ENCODE measurements at places on chromosomes 1 and 21.

DNA sequence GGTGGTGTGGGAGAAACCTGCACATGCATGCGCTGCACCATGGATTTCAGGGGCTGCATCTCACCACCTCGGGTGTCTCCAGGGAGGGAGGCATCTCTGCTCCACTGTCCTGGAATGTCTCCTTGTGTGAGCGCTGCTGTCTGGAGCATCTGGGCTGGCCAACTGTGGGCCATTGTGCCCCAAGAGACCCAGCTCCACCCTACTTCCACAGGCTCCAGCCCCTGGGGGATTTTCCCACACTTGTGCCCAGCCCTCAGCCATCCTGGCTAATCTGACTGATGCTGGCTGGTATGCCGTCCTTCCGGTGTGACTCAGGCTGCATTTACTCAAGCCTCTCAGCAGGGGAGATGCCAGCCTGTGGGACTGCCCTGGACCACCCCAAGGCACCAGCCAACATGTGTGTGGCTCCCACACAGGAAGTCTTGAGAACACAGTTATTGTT is 62.0 kb downstream of the TRIM11 start:
- no peak for DNase-seq

DNA sequence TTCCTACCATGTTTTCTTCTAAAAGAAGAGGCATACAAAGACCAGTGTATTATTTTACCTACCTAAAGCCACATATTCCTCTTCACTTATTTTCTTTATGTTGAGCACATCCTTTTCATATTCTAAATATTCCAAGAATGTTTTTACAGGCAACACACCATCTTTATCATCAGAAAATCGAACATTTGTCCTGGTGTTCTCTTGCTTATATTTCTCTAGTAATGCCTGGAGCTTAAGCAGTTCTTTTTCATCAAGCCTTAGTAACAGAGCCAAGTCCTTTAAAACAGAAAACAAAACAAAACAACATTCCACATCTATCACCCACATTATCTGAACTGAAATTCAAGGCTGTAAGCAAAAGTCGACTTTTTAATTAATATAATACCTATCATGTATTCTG is 88.7 kb downstream of the IARS2 start:
- DNase-seq: no peak

GRCh38 chr1:47696737-47697441 is 259.0 kb downstream of the FOXD2 start:
- DNase-seq: no peak

DNA sequence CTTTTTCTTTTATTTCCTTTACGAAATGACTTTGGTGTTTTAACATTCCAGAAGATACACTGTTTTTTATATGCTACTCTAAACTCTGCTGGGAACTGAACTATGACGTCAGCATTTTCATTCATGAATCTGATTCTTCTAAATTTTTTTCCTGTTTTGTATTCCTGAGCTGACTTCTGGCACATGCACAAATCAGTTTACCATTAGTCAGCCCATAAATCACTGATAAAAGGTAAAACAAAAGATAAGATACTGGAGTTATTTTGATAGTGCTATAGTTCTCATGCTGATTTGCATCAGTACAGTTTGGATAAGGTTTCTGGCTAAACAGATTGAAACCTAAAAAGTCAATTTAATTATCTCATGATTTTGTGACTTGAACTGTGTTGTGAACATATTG is 10.4 kb downstream of the CAMTA1 start:
- no peak for DNase-seq

- no peak for DNase-seq
These were observed 8.3 kb upstream of the EPB41 start for GRCh38 chr1:28905921-28906666.

DNA sequence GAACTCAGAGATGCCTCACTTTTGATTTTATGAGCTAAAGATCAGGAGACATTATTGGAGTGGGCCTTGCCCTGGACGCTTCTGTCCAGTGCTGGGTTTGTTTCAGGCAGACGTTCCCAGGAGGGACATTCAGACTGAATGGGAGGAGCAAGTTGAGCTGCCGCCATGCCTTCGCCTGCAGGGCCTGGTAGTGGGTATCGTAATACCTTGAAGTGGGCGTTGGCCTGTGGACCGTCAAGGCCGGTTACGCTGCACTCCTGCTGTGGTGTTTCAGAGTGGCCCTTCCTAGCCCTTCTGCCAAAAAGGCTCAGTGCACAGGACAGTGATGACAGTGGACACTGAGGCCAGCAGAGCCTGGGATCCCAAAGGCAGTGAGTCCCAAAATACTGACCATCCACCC is 1.6 kb downstream of the FAM3B start:
- peak; percentile 65 for DNase-seq

DNA sequence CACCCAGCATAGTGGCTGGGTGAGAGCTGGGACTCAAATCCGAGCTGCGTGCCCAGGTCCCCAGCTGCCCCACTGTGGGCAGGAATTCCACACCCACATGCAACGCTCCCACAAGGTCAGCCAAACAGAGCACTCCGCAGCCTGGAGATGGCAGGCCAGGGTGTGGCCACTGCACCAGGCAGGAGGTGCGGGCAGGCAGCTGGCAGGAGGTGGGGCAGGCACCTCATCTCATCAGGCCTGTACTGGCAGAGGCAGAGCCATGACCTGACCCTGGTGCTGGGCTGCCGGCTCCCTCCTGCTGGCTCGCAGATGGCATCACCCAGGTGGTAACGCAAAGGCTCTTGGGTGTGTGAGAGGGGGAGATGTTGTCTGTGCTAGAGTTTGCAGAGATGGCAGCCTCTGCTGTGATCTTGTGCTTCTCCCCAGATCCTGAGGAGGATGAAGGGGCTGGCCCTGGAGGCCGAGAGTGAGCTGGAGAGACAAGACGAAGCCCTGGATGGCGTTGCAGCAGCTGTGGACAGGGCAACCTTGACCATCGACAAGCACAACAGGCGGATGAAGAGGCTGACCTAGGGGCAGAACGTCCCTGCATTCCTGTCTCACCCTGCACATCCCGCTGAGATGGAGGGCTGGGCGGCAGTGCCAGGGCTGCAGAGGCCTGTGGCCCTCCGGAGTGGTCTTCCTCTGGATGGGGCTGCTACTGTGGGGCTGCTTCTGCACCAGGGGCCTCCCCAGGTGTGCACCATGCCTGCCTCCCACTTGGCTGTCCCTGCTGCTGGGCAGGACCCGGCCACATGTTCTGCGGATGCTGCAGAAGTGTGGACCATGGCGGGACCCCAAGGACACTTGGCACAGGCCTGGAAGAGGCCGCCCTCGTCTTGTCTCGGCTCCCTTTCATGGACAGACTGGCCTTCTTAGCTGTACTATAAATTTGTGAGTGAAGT is 35.1 kb upstream of the PRSS38 start:
- DNase-seq: no peak
